Stimulated activated CD8-positive, alpha-beta memory T cell treated with anti-CD3 and anti-CD28 coated beads, Interleukin-4, amount 100 ng/mL, for 4 hours (primary cell): ENCODE measurements at places on chromosomes 12 and 14.

GRCh38 chr14:91501951-91502930 lies 7.9 kb downstream of the PPP4R3A start:
- DNase-seq: no peak

- no peak for DNase-seq
These were observed 33.0 kb downstream of the UBR7 start for GRCh38 chr14:93239869-93240677.

DNA sequence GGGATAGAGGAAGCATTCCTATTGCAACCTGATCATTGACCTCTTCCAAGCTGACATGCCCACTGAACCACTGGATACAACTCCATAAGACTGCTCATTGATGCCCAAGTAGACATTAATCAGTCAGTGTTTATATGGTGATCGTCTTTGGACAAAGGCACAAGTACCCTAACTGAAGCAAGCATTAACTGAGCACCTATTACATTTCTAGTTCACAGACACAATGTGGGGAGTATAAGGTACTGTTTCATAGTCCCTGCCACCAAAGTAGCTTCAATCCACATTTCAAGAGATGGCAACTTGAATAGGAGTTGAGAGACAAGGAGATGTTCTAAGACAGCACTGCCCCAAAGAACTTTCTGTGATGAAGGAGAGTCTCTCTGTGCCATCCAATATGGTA lies 10.9 kb upstream of the COL2A1 start:
- no peak for DNase-seq

DNA sequence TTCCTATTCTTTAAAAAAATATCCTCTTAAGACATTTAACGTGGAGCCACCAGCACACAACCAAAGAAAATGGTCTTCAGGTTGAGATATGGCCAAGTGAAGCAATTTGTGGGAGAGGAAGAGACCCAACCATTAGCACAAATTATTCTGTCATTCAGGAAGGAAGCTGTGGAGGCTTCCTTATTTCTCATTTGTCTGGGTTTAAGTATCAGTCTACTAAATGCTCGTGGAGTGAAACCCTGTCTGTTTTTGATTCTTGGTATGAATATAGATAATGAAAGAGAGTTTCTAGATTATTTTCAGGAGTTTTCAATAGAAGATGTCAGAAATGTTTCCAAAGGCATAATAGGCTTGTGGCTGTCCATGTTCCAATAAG lies 125.1 kb downstream of the GPR65 start:
- no peak for DNase-seq

DNA sequence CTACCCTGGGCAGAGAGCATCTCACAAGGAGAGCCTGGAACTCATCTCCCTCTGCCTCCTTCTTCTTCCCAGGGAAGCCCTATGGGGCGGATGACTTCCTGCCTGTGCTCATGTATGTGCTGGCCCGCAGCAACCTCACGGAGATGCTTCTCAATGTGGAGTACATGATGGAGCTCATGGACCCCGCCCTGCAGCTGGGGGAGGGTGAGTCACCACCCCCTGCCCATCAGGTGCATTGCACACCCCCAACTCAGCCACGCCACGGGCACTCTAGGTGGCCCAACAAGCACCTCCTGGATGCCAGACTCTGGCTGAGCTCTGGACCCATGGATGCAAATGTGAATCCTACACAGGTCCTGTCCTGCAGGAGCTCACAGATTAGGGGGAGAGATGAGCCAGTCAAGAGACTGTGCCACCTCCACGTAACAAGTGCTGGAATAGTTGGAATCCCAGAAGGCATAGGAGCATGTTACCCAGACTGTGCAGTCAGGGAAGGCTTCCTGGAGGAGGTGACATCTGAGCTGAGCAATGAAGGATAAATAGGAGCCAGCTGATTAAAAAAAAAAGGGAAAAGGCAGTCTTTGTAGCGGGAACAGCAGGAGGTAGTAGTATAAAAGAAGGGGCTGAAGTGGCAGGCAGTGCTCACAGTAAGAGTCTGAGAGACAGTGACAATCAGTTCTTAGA lies 71.9 kb downstream of the LGMN start:
- DNase-seq: no peak
